ENCODE measurements at places on chromosomes 11 and 22.

GRCh38 chr11:47331454-47332302 lies 20.8 kb downstream of the MYBPC3 start:
- DNase-seq = no peak

DNA sequence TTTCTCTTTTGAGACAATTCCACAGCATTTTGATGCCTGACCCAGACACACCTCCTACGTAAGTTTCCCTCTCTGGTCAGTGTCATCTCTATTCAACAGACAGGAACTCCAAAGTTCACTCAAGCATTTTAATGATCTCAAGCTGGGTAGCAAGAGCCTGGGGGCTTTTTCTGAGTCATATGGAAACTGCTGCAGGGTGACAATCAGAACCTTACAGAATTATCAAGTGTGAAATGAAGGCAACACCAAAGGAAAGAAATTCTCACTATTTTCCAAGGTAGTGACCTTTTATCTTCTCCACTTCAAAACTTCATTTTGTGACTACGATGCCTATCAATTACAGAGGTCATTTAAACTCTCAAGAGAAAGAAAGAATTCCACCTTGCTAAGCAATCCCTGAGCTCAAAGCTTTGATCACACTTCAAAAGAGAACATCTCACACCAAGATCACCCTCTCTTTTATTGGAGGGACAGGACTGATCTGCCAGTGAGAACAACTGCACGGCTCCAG lies 229.0 kb upstream of the ZC3H12C start:
- DNase-seq = no peak

DNA sequence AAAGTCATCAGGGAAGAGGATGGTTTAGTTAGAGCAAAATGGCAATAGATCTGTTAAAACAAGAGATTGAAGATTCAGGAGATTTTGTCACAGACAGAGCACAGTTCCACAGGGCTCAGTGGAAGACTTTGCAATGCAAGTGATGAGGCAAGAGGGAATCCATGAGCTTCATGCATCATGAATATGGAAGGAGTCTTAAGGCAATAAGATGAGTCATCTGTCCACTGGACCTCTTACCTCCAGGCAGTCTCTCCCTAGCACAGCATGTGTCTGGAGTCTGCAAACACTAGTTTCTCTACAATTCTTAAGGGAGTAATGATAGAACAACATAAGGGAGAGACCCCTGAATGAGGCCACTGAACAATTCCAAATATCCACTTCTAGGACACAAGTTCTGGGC lies 245.7 kb downstream of the NXPE2 start:
- DNase-seq = no peak

DNA sequence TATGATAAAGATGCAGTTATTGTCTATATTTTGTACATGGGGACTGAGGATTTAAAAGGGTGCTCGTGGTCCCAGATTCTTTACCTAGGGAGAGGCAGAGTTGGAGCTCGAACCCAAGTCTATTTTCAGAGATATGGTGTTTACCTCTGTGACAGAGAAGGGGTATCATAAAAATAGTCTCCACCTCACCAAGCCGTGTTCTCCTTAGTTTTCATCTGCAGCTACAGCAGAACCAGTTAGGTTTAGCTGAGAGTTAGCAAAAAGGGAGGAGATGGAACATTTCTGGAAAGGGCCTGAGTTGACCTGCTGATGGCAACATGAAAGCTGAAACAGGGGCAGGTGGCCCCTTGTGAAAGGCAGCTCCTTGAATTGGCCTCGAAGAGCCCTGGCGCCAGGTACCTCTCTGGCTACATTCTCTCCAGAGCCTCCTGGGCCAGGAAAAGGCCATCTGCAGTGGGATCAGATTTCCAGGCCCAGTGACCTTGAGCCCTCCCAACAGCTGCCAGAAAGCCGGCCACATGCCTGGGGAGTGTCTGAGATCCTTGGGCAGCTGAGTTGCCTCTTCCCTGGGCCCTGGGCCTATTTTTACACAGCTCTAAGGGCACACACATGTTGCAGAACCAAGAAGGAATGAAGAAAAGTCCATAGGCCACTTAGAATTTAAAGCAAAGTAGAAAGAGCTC lies 136.6 kb downstream of the NAV2 start:
- peak; percentile 25 for DNase-seq

DNA sequence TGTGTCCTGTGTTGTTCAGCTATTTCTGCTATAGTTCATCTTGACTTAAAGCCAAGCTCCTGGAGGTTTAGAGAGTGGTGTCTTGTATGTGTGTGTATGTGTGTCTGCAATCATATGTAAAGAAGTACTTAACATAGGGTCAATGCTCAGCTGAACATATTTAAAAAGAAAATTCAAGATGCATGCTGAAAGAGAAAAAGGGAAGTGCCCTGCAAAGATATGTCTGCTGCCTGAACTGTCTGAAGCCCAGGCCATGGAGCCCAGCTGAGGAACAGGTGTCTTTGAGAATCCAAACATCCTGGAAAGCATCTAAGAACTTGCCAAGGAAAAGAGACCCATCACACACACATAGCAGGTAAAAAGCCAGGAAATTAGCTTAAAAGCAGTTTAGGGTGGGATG lies 6.6 kb downstream of the TCN1 start:
- no peak for DNase-seq

DNA sequence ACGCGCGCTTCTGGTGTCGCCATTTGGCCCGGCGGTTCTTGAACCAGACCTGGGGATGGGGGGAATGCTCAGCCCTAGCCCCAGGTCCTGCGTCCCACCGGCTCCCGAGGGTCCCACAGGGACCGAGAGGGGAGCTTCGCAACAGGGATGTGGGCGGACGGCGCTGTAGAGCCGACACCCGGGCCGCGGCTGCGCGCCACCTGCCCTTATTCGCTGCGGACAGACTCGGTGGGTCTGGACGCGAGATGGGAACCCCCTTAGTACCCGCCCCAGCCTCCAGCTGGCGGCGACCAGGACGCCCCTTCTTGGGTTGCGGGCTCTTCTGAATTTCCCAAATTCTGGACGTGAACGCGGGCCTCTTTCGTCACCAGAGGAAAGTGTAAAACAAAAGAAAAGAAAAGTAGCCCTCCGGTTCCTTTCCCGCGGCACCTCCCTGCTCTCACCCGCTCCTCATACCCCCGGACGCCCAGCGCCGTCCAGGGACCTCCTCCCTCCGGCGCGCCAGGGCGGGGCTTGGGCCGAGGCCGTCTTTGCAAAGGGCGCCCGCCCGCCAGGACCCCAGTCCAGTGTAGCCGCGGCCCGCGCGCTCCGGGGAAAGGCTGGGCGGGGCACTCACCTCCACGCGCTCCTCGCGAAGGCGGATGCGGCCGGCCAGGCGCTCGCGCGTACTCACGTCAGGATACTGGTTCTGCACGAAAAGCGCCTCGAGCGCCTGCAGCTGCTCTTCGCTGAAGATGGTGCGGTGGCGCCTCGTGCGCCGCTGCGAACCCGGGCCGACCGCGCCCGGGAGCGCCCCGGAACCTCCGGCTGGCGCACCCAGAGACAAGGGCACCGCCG lies 827 bp downstream of the GSC2 start:
- no peak for DNase-seq

DNA sequence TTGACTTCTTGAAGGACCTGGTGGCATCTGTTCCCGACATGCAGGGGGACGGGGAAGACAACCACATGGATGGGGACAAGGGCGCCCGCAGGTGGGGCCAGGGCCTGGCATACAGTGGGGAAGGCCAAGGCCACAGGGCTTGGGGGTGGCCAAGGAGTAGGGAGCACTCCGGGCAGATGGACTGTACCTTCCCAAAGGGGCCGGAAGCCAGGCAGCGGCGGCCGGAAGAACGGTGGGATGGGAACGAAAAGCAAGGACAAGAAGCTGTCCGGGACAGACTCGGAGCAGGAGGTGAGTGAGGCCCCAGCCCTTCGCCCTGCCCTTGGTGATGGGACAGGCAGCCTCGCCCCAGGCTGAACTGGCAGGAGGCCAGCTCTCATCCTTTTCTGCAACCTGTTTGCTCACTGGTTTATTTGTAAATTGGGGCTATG lies 1.2 kb downstream of the DRAP1 start:
- peak; percentile 24 for DNase-seq

DNA sequence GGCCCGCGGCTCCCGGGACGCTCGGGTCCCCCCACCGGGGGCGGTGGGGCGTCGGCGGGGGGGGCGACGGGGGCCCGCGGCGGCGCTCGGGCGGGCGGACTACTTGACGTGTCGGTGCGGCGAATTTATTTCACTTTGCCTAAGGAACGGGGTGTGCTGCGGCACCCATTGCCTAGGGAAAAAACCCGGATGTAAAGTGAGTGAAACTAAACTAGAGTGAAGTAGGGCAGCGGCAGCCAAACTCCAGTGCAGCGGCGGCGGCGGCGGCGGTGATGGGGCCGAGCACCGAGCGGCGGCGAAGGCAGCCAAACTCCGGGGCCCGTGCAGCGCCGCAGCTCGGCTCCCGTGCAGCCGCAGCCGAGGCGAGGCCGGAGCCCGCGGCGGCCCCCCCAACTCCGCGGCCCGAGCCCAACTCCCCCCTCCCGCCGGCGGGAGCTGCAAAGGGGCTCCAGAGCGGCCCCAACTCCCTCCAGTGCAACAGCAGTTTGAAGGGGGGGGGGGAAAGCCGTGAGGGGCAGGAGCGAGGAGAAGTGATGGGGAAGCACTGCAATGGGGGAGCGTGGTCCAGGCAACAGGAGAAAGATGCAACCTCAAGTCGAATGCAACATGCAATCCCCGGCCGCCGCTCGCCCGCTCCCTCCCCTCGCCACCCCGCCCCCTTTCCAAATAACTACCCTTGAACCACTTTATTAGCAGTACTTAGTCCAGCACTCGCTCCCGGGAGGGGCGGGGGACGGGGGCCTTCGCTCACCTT lies 647 bp upstream of the PHF21A start:
- DNase-seq = peak; percentile 82

DNA sequence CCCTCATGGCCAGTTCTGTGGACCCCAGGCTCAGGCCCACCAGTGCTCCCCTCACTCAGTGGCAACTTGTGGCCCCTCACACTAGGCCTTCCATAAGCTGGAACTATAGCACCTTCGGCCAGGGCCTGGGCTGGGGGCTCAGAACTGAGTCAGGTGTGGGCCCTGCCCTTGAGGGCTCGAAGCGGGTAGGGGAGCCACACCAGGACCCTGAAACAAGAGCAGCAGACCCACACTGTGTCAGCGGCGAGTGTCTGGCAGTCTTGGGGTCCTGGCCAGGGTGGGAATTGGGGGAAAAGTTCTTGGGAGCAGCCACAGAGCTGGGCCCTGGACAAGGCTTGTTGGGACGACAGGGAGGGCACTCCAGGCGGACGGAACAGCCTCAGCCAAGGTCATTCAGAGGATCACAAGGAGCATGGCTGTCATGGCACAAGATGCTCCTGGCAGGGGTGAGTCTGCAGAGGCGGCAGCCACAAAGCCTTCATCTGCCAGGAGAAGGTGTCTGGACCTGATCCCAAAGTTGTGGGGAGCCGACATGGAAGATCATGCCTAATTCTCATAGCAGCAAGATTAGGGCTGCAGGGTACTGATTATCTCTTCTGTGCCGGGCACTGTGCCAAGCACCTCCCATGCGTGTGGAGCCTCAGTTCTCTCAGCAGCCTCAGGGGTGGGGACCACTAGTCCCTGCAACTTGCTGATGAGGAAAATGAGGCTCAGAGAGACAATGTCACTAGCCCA lies 50.7 kb downstream of the SHISAL1 start:
- peak; percentile 41 for DNase-seq
